ENCODE measurements at places on chromosomes 7 and 10.

DNA sequence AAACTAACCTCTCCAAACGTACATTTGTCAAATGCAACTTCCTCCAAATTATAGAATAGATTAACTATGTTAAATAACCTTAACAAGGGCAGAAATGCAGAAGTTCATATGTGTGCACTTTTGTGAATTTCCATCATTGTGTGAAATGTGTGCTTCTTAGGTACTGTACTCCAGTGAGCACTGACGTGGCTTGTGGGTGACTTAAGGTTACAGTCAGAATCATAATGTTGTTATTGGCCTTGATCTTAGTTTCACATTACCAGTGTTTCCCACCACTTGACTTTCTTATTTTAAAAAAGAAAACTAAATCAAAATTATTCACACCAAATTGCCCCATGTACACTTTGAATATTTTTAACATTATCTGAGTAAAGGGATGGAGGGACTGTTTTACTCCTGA lies 155.1 kb upstream of the FZD8 start:
- no peak for DNase-seq

DNA sequence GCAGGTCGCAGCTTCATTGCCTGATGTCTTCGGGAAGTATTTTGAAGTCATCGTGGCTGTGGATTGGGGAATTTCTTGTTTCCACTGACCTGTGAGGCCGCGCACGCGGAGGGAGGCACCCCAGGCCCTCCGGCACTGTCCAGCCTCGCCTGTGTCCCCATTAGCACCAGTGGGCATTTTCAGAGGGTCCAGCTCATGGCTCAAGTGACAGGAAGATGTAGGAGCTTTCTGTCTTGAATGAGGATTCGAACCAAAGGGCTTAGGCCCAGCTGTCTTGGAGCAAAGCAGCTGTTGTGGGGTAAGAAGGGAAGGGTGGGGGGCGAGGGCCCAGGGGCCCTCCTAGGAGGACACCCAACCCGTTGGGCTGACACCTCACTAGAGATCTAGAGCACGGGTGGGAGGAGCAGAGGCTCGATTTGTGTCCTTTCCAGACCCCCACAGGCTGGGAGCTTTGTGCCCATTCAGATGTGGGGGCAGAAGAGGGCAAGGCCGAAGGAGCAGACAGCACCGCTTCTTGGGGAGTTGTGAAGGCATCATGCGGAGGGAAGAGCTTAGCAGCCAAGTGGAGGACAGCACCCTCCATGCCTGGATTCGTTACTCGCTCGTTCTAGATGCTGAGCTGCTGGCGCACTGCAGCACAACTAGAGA lies 914 bp downstream of the ZNF37A start:
- no peak for DNase-seq

- peak; percentile 23 for DNase-seq
These were observed 55.3 kb downstream of the CH25H start for GRCh38 chr10:89151857-89152256.

DNA sequence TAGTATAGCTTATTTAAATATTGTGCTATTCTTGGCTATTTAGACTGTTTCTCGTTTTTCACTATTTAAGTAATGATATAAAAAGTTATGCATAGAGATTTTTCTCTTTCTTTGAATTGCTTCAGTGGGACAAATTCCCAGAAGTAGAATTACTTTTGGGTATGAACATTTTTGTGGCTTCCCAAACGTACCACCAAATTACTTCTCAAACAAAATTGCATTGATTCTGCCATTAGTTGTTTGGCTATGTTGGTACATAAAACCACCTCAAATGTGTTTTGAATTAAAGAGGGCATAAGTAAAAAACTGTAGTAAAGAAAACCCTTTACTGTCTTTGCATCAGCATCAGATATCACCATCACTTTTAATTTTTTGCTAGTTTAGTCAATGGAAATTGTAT lies 31.0 kb downstream of the AKR1B1 start:
- DNase-seq = no peak

- DNase-seq = no peak
These were observed 342.1 kb downstream of the PHF14 start for GRCh38 chr7:11315666-11316258.

DNA sequence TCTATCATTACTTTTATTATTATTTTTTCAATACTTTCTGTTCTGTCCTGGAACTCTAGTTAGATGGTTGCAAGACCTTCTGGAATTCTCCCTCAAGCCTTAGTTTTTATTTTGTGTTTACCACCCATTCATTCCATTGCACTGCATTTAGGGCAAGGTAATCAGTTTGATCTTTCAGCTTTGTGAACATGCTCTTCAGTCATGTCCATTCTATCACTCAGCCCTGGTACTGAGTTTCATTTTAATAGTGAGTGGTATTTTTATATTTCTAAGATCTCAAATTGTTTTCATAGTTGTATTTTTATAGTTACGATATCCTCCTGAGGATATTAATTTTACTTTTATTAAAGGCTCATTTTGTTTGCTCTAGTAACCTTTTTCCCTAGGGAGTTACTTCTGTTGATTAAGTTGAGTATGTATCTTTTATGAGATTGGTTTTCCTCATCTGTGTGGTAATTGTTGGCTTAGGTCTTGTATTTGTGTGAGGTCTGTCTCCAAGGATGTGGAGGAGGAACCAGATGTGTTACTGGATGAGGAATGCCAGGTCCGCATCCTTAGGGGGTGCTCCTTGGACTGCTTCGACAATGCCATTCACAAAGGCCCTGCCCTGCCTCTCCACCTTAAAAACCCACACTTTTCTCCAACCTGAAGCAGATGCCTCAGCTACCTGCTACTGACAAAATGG lies 46.7 kb upstream of the RAB18 start:
- DNase-seq = no peak

GRCh38 chr10:5511885-5512280 lies 12.5 kb upstream of the CALML5 start:
- no peak for DNase-seq

DNA sequence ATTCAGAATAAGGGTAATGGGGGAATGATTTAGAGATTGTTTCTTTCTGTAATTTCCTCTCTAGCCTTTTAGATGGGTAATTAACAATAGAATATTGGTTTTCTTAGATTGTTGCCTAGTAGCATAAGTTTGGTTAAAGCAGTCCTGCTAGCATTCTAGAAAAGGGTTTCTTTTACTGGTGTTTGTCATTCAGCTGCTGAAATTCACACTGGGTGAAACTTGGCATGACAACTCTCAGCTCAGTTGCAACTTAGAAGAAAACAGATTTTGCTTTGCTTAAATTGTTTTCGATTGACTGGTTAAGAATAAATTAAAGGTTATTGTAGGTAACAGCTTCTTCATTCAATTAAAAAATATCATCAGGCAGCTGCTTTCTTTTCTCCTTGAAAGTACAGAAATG lies 25.1 kb upstream of the PDK4 start:
- DNase-seq = no peak

Data from MG63 (cell line).